ENCODE measurements at places on chromosomes 5 and 9. TPM values are rescaled to one million over a fixed set of nuclear protein-coding genes. Genes with fewer than 3 reads are reported as not detected.

SLC46A2 gene
- not detected for total RNA-seq

STK32A gene
- total RNA-seq = 0.24 TPM

TYRP1 gene
- total RNA-seq = not detected

EXD3 gene
- total RNA-seq = 5.6 TPM

MYO10 gene
- 36.3 TPM for total RNA-seq

CD274 gene
- 2.1 TPM for total RNA-seq

SNCB gene
- total RNA-seq = 1.2 TPM

AQP7 gene
- total RNA-seq = 0.31 TPM

EPB41L4B gene
- 23.6 TPM for total RNA-seq

LTC4S gene
- total RNA-seq = not detected

FBP2 gene
- total RNA-seq = 0.06 TPM

ADAMTS6 gene
- 0.10 TPM for total RNA-seq

FOXD4L4 gene
- total RNA-seq = 0.07 TPM

SLC34A3 gene
- 0.07 TPM for total RNA-seq

CAVIN4 gene
- total RNA-seq = 0.29 TPM

CAPSL gene
- not detected for total RNA-seq

OCLN gene
- total RNA-seq = 14.8 TPM

HMMR gene
- 21.5 TPM for total RNA-seq

SLC34A1 gene
- not detected for total RNA-seq

OR13C2 gene
- not detected for total RNA-seq

SMIM27 gene
- 10.7 TPM for total RNA-seq

HAVCR1 gene
- 50.1 TPM for total RNA-seq

TAF11L12 gene
- 0.09 TPM for total RNA-seq

MARCOL gene
- not detected for total RNA-seq

ADAMTS12 gene
- total RNA-seq = 6.4 TPM

LCN6 gene
- total RNA-seq = not detected

GPR21 gene
- not detected for total RNA-seq

PGM5 gene
- not detected for total RNA-seq

CEL gene
- total RNA-seq = 0.40 TPM

FOXD1 gene
- 12.8 TPM for total RNA-seq

LECT2 gene
- not detected for total RNA-seq

PCDHA13 gene
- 0.06 TPM for total RNA-seq

PRR16 gene
- total RNA-seq = not detected

LEAP2 gene
- 0.62 TPM for total RNA-seq

PFN3 gene
- not detected for total RNA-seq

DIRAS2 gene
- not detected for total RNA-seq

C5orf34 gene
- 5.3 TPM for total RNA-seq

SLC36A3 gene
- not detected for total RNA-seq
